ENCODE measurements at places on chromosomes 6 and 20.

- DNase-seq, result no peak
Observed at GRCh38 chr6:27049863-27050781, 197.4 kb upstream of the PRSS16 start.

DNA sequence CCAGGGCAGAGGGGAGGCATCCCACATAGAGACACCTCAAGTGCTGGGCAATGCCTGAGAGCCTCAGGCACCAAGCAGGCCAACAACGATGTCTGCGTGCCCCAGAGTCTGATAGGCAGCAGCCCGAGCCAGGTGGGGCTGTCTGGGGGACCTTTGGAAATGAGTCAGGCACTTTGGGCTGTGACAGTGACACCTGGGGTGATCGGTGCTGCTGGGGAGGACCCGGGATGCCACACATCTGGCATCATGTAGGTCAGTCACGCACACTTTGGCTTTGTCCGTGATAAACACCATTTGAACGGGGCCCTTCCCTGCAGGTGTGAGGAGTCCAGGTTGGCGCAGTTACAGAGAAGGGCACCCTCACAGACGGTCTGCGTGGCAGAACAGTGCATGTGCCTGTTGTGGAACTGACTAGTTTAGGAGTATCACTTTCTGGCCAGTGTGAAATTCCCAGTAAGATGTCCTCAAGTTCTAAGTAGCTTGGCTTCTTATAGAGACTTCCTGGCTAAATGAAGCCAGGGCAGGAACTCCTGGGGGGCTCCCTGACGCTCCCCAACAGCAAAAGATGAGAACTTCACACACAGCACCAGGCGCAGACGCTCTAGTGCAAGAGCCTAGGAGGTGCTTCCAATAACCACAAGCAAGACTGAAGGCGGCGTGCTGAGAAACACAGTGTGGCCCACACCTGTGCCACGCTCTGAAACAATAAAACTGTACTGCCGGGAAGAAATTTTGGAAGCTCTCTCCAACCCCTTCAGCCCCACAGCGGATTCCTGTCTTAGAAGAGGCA is 134.7 kb downstream of the WDR27 start:
- no peak for DNase-seq

GRCh38 chr6:18579869-18580268 is 192.7 kb downstream of the RNF144B start:
- no peak for DNase-seq

DNA sequence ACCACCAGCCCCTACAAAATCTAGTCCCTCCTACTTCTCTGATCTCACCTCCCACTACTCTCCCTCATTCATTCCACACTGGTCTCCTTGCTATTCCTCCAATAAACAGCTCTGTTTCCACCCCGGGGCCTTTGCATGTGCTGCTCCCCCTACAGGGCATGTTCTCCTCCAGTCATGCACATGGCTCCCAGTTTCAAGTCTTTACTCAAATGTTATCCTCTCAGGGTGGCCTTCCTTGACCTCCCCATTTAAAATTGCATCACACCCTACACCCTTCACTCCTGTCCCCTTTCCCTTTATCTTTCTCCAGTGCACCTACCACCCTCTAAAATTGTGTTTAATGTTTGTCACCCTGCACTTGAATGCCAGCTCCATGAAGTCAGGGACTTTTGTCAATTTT is 174.5 kb downstream of the MRPL14 start:
- DNase-seq, result no peak

DNA sequence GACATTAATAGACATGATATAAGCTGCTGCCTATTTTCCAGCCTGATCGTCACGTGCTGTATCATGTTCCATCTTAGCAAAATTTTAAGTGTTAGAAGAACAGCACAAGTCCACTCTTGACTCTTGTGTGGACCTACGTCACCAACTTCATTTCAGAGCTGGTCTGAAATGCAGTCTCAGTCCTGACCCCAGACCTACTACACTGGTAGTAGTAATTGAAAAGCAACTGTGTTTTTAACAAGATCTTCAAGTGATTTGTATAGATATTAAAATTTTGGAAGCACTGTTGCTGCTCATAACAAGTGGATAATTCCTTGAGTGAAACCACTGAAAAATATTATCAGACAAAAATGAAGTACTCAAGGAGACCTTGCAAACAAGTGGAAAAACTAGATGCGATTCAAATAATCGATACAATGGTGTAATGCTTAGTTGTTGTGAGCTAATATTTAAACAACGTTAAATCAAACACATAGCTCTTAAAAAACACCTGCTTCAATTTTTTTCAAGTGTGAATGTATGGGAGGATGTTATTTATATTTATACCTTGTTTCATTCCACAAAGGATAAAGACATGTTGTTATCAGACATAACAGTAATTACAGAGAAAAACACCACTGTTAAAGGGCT is 110.9 kb upstream of the JAG1 start:
- no peak for DNase-seq

- DNase-seq, result no peak
Observed at GRCh38 chr6:118252474-118252873, 295.6 kb upstream of the PLN start.

DNA sequence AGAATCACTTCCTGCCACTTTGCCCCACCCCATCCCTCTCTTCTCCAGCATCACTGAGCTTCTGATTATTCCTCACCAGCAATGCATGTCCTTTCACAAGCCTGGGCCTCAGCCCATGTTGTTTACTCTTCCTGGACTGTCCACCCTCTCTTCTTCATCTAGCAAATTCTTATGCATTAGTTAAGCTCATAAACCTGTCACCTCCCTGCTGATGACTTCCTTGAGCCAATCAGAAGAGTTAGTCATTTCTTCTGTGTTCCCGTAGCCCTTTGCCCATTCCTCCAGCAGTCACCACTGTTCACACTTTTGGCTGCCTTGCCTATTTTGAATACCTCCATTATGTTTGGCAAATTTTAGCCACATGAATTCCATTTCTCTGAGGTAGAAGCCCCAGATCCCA is 4.1 kb upstream of the CRYBG1 start:
- no peak for DNase-seq

GRCh38 chr6:129609635-129610034 is 100.3 kb downstream of the ARHGAP18 start:
- no peak for DNase-seq
